NCI-H1694 treated with DMSO at 0.1 percent for 48 hours (cell line): ENCODE measurements at places on chromosomes 7 and 10.

GRCh38 chr10:110993024-110993693 is 73.8 kb downstream of the SHOC2 start:
- DNase-seq, result no peak

DNA sequence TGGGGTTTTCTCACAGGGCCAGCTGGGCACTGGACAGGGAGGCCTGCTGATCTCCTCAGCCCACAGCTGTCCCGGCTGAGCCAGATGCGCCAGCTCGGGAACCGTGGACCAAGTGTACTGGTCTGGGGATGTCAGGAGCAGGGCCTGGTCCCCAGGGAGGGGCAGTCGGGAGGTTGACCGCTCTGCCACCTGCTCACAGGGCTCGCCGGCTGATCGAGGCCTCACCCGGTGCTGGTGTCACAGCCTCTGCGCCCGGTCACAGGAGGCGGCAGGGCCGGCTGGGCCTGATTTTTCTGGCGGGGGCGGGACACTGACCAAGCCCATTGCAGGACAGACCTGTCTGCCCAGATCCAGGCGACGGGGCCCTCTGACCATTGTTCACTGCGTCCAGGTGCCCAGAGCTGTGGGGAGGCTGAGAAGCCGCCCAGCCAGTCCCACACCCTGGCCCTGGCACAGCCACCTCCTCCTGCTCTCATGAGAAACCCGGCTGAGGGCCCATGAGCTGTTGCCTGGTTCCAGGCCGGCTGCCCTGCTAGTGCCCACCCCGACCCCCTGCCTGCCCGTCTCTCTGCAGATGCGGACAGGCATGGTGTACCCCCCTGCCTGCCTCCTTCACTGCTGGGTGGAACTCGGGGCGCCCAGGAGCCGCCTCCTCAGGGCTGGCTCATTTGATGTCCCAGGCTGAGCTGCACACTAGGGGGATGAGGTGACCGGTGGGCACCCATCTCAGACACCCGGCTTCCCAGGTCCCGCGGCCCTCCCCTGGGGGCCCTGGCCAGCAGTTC is 3.0 kb upstream of the TMEM184A start:
- no peak for DNase-seq

GRCh38 chr10:106563384-106563783 is 601.1 kb downstream of the SORCS1 start:
- DNase-seq, result no peak

GRCh38 chr10:86041116-86041515 is 325.5 kb downstream of the GRID1 start:
- no peak for DNase-seq

- peak; percentile 54 for DNase-seq
Measured at GRCh38 chr7:77940647-77941046, 142.1 kb downstream of the PHTF2 start.

DNA sequence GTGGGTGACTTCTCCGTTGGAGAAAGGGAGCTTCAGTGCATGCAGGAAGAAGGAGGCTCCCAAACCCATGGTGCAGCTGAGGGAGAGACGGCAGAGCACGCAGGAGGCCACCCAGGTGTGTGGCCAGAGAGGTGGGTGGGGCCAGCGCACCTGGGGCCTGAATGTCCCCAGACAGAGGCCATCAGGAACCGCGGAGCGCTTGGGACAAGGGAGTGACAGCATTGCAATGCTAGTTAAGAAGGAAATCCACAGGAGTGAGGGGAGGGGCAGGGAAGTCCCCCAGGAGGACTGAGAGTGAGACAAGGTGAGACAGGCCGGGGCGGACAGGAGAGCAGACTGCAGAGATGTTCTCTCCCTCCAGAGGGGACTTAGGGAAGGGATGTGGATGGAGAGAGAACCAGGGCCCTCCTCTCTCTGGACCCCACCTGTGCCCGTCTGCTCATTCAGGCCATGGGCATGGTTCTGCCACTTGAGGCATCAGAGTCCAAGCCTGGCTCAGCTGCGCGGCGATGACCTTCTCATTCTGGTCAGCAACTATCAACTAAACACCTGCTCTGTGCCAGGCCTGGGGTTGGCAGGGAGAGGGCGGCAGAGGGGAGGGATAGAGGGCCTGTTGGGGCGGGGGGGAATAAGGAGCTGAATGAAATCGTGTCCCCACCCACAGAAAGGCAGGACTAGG is 69.4 kb upstream of the COL13A1 start:
- no peak for DNase-seq

DNA sequence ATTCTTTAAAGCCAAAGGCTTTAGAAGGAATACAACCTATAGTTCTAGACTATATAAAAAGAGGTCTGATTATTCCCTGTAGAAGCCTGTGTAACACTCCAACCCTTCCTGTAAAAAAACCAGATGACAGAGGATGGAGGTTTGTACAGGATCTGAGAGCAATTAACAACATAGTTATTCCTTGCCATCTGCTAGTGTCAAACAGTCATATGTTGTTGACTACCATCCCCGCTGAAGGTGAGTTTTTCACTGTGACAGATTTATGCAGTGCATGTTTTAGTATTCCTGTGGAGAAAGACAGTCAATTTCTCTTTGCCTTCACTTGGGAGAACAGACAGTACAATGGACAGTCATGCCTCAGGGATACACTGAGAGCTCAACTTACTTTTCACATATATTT is 19.0 kb upstream of the SLC26A4 start:
- peak; percentile 98 for DNase-seq

DNA sequence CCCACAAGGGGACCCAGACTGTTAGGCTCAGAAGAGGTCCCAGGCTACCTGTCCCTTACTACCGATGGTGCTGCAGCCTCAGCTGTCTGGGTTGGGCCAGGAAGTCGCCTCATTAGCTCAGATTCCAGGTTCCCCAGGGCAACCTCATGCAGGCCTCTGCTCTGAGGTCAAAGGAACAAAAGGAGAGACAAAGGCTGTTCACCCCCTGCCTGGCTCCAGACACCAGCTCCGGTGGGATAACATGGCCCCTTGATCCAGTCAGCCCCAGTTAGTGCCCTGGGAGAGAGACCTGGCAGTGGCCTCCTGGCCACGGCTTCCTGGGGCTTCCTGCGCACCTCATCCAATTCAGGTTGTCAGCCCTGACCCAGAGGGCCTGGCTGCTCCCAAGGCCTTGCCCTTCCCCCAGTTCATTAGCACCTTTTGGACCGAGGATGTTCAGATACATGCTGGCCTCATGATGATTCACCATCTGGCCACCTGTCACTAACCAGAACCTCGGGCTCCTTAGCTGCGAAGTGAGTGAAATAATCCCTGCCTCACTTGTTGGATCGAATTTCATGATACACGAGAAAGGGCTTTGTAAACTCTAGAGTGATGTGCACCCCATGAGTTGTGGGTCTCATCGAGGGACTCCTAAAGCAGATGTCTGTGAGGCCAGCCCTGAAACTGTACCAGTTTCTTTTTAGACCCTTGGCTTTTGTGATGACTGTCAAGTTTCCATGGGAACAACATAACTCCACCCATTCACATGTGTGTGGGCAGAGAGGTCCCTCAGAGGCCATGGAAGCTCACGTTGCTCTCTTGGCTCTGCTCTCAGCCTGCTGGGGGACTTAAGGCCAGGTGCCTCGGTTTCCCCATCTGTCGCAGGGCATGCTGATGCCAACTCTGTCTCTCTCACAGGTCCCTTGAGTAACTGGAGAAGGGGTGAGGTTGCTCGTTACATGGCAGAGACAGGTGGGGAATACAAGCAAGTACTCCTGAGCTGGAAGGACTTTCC is 79.5 kb upstream of the PCBD1 start:
- DNase-seq, result no peak

- DNase-seq, result no peak
Measured at GRCh38 chr10:62457598-62457997, 83.4 kb downstream of the ZNF365 start.

DNA sequence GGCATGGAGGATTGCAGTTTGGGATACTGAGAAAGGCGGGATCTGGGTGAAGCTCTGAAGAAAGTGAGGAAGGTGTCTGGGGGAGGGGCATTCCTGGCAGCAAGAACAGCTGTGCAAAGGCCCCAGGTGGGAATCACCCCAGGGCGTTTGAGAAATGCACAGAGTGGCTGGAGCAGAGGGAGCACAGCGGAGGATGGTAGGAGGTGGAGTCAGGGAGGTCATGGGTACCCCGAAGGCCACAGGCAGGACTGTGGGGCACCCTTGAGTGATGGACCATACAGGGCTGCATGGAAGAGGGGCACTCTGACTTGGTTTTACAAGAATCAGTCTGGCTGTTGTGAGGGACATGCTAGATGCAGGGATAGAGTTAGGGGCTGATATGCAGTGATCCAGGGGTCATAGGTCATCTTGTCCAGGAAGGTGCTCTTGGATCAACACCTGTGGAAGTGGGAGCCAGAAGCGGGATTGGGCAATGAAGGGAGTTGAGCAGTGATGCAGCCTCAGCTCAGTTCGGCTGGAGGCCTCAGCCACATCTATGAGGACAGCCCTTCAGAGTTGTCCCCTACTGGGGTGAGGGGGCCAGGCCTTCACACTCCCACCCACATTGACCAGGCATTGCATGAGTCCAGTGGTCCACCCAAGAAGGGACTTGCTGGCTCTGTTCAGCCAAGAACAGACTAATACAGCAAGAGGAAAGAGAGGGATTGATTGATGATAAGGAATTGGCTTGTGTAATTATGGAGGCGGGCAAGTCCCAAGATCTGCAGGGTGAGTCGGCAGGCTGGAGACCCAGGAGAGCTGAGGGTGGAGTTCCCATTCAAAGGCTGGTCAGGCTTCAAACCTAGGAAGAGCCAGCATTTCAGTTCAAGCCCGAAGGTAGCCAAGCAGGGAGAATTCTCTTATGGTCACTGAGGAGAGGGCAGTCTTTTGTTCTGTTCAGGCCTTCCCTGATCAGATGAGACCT is 48.7 kb downstream of the TSPAN15 start:
- no peak for DNase-seq

DNA sequence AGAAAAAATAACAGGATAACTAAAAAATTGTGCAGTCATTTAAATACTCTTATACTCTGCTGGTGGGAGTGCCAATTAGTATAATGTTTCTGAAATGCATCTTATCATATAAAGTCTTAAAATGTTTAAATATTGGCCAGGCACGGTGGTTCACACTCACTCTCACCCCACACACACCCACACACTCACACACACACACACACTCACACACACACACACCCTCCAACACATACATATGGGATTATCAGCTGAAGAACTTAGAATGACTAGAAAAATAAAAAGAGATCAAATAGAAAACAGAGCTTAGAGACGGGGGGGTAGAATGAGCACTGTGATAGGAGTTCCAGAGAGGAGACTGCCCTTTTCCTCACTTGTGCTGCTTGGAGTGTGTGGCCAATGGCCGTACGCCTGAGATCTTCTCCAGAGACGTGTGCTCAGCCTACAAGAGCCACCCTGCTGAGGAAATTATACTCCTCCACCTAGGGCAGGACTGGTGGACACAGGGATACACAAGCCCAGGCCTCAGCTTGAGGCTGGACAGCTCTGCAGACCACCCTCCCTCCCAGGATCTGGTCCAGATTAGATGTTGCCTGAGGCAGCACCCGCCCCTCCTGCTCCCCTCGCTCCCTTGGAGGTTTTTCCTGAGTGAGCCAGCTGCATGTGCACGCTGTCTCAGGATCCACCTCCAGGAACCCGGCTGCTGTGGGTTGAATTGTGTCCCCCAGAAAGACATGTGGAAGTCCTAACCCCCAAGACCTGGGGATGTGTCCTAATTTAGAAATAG is 26.5 kb upstream of the PRKAG2 start:
- DNase-seq, result no peak

- no peak for DNase-seq
Measured at GRCh38 chr7:121300685-121301420, 27.9 kb upstream of the WNT16 start.

- peak; percentile 2 for DNase-seq
Measured at GRCh38 chr10:23293145-23293724, 51.4 kb downstream of the C10orf67 start.

GRCh38 chr10:21702633-21703111 is 168.6 kb downstream of the MLLT10 start:
- DNase-seq, result no peak

DNA sequence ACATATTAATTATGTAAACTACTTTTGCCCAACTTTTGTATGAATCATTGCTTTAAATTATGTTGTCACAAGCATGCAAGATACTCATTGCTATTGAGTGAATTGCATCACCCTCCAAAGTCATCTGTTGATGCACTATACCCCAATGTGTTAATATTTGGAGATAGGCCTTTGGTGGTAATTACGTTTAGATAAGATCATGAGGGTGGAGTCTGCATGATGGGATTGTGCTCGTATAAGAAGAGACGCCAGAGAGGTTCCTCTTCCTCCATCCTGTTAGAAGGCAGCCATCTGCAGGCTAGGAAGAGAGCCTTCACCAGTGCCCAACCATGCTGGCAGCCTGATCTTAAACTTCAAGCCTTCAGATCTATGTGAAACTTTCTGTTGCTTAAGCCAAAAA is 95.3 kb upstream of the MAGI2 start:
- no peak for DNase-seq

DNA sequence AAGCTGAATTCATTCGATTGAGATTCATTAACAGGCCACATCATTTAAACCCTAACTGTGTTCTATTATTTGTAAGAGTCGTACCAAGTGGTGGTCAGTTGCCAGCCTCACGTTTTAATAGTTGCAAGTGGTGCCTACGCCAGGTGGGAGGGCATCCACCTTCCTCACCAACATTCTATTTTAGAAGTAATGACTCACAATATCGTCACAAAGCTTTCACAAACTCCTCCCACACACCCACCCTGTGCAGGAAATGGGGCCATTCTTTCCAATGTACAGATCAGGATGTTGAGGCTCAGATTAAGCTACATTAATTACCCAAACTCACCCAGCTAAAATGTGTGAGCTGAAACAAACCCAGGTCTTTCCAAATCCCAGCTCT is 77.3 kb upstream of the SAMD8 start:
- no peak for DNase-seq

DNA sequence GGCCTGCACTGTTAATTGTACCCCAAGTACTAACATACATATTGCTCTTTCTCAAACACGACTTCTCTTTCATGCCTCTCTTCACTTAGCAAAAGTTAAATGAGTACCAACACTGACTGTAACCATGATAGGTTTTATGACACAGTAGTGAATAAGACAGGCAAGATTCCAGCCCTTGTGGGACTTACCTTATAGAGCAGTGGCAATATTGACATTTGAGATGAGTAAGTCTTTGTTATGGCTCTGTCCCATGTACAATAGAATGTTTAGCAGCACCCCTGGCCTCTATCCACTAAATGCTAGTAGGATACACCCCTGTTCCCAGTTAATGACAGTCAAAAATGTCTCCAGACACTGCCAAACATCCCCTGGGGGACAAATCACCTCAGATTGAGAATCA is 11.9 kb upstream of the COL1A2 start:
- no peak for DNase-seq

DNA sequence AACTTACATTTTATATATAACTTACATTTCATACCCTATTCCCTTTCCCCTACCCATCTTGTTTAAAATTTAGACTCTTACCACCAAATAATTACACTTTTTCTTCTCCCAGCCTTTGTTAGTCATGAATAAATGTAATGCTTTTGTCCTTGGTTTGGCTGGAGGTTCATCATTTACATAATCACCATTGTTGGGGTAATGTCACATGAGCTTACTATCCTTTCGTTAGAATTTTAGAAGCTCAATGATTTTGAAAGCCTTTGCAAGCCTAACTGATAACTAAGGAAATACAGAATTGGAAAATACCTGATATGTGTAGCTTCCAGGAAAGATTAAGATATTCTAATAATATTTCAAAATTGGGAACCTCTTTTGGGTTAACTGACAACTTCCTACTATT is 171.7 kb downstream of the PLXDC2 start:
- no peak for DNase-seq

- no peak for DNase-seq
Measured at GRCh38 chr10:110676016-110676415, 31.9 kb downstream of the RBM20 start.
